ENCODE measurements at places on chromosomes 4 and X.

- no peak for DNase-seq
These were observed 162.8 kb downstream of the GABRB1 start for GRCh38 chr4:47194036-47194737.

DNA sequence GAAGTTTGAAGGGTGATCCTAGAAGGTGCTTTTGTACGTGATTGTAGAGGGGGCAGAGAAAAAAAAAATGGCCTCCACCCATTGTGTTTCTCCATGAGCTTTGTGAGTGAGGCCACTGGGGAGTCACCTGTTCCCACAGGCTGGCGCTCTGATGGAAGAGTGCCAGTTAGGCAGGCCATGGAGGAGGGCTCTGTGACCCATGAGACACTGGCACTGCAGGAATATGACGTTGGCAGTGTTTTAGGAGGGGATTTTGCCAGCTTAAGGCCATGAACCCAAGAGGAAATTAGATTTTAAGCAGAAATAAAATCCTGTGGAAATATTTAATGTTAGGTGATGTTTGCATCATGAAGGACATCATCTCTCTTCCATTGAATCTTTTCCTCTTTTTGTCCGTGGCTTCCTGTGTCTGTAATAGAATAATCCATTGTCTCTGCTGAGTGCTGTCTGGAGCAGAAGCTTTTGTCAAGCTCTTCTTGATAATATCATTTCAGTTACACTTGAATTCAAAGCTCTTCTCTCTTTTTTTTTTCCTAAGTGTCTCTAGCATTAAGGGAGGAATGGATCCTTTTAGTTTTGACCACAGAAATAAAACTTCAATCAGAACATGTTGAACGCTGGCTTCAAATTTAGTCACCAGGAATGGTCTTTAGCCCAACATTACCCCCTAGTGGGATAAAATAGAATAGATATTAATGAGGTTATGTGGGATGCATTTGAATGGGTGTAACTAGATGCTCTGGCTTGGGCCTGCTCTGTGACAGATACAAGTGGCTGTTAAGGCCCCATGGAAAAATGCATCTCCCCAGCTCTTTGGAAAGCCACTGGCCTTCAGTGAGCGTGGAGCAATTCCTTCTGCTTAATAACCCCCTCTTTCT is 41.0 kb upstream of the UCP1 start:
- peak; percentile 52 for DNase-seq

GRCh38 chr4:147731580-147732517 is at the start of gene ARHGAP10:
Gene ARHGAP10, plus strand, starts transcription at chr4:147732088. Its CDS starts 214 bp downstream, at chr4:147732302.
- DNase-seq: peak; percentile 35

DNA sequence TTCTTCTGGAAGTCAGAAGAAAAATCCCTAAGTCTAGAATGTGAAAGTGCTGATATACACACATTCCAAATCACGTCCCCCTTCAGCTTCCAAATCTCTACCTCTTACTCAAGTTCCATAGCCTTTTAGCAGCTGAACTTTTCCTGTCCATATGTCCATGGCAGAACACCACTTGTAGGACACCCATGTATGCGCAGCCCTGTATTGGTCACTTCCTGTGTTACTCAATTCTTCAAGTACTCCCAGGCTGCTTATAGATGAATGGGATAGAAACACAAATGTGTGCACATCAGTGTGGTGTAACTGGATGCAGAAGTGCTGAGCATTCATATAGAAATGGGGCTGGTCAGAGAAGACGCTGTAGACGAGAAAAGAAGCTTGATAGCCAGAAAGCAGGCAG is 18.8 kb downstream of the SRPX2 start:
- DNase-seq: no peak

DNA sequence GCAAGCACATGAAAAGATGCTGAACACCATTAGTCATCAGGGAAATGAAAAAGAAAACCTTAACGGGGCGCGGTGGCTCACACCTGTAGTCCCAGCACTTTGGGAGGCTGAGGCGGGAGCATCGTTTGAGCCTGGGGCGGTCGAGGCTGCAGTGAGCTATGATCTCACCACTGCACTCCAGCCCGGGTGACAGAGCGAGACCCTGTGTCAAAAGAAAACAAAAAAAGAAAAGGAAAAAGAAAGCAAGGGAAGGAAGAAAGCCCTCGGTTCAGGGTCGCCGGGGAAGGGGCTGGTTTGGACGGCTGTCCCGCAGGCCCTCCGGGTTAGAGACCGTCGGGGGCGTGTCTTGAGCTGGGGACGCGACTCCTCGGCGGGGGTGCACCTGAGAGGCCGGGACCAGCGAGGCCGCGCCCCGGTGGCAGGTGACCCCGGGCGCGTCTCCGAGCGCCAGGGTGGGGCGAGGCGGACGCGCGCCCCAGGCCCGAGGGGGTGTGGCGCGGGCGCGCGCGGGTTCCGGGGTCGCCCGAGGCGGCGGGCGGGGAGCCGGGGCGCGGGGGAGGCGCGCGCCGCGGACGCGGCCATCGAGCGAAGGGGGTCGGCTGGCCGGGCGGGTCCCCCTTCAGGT is 478 bp upstream of the PLXNA3 start:
- DNase-seq: no peak

DNA sequence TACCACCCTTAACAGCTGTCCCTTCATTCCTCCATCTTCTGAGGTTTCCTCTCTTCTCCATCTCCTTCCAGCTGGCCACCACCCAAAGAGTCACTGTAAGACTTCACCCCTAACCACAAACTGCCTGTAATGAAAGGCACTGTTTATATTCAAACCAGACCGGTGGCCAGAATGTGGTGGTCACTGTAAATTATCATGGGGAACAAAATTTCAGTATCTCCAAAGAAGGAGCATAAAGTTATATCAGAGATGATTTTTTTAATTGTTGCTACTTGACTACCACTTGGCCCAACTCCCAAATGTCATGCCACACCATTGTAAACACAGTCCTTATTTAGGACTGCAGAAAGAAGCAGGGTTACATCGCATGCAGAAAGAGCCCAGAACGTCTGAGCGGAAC is 44.8 kb downstream of the SMARCA1 start:
- DNase-seq: no peak

DNA sequence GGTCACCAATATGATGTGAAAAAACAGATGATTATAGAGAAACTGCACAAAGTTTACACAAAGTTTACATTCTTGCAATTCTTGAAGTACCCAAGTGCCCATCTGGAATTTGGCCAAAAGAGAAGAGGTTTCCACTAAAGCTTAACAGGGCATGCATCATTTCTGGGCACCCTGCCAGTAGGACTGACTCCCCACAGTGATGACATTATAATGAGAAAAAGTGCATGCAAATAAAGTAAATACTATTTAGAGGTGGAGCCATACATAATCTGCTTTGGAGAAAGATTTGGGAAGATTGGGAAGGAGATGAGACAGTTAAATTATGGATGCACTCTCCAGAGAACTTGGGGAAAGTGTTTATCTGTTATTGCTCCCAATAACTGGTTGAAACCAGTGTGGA is 93.7 kb upstream of the TRPC3 start:
- peak; percentile 99 for DNase-seq

DNA sequence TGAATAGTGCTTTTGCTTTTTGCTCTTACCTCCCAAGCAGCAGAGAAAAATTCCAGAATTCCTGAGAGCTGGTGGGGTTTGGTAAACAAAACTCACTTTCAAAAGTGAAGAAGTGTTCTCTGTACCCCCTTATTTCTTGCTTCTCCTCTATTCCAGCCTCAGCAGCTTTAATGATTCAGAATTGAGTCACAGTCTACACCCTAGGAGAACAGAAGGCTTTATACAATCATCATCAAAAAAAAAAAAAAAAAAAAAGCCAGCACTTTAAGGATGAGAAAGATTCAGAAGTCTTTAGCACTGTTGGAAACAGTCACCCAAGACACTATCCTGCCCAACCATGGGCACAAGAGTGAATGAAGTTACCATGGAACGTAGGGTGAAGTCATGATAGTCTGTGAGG is 1583.1 kb upstream of the PCDH10 start:
- DNase-seq: peak; percentile 6

DNA sequence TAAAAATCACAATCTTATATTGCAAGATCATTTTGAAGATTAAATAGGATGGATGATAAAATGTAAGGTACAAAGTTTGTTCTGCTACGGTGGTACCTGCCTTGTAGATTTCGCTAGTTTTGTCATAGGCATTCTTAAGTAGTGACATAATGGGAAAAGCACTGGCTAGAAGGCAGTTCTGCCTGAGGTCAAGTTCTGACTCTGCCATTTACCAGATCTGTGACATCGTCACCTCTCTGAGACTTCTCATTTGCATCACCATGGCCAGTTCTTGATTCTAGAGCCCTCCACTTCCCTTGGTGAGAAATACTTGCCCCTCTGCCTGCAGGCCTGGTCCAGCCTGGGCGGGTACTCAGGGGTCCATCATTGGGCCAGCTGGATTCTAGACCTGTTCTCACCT is 85.2 kb downstream of the HS3ST1 start:
- no peak for DNase-seq

DNA sequence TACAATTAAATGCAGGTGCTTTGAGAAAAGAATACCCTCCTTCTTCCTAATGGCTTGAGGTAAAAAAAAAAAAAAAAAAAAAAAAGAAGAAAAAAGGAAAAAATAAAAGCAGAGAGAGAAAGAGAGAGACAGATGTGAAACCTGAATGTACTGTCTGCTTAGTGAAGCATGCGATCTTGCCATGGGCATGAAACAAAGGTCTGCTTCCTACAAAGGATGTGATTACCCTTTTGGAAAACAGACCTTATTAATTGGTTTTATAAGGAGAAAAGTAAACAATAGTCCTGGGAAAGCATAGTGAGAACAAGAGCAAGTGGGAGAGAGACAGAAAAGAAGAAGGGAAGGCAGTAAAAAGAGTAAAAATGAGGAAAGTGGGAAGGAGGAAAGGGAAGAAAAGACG is 526.1 kb upstream of the PABPC4L start:
- peak; percentile 18 for DNase-seq

GRCh38 chr4:56296526-56296925 is 90.8 kb downstream of the AASDH start:
- no peak for DNase-seq

- no peak for DNase-seq
These were observed 20.7 kb downstream of the ZNF280C start for GRCh38 chrX:130247996-130248395.

DNA sequence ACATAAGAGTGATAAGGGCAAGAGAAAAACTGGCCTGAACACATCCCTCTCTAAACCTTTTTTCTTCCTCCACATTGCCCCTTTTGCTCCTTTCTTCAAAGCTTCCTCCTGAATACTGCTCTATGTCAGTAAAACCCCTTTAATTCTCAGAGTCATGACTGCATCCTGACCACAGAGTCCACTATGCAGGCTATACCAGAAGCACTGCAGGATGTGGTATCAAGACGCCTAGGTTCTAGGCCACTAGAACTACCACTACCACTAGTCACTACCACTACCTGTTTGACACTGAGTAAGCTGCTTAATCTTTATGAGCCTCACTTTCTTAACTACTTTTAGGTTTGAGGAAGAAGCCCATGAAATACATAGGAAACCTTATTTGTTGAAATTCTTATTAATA is 38.7 kb downstream of the ARHGEF9 start:
- no peak for DNase-seq

- DNase-seq: no peak
These were observed 876.4 kb upstream of the SLIT2 start for GRCh38 chr4:19375136-19375804.

GRCh38 chrX:16589826-16590225 is 60.1 kb upstream of the S100G start:
- DNase-seq: no peak

DNA sequence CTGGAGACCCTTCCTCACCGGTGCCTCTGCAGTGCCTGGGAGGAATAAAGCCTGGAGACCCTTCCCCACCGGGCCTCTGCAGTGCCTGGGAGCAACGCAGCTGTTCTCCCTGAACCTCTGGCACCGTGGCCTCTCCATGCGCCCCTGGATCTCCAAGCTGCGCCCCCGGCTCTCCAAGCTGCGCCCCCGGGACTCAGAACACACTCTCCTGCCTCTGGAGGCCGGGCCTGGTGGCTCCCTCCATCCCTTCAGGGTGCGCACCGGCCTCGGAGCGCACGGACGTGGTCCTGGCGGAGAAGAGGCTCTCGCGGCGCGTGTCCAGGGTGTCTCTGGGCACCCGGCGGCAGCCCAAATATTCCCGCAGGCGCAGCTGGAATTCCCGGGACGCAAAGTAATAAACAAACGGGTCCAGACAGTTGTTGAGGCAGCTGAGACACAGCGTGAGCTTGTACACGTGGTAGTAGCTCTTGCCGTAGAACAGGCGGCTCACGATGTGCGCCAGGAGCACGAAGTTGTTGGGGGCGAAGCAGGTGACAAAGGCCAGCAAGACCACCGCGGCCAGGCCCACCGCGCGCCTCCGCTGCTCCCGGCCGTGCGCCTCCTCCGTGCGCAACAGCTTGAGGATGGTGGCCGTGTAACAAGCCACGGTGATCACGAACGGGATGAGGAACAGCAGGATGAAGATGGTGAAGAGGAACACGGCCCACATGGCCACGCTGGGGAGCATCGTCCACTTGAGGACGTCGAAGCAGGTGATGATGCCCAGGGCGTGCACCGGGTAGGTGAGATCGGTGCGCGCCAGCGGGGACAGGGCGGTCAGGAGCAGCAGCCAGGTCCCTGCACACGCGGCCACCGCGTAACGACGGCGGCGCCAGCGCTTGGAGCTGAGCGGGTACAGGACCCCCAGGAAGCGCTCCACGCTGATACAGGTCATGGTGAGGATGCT is 12.8 kb upstream of the ASMTL start:
- DNase-seq: no peak

DNA sequence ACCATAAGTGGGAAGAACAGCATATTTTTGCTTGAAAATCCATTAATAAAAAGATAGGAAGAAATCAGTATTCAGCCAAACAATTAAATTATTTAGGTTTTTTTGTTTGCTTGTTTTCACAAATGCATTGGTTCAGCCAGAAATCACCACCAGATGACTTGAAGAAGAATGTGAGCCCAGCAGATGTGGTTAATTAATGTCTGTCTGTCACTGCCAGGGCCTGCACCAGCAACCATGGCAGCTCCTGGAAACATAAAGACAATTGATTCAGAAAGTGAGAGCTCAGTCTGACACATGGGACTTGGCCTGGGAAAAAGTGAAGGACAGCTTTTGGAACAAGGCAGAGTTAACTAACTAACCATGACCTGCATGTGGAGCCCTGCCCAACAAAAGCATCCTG is 74.0 kb downstream of the MAOB start:
- peak; percentile 19 for DNase-seq

DNA sequence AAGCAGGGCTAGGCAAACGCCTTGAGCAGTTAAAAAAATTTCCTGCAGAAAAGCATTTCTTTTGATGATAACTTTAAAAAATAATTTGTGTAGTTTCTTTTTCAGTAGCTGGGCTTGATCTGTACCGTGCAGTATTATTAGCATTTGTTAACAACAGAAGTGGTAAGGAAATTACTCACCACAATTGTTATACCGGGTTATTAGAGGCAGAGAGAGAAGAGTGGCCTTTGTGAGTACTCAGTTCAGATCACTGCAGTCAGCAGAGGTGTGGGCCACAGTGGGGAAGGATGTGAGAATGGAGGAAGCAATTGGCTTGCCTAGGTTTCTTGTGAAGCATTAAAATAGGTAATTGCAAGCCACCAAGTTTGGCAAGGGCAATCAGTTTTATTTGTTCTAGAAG is 14.3 kb upstream of the IL21 start:
- no peak for DNase-seq

Data from renal cortical epithelial cell (primary cell).